ENCODE measurements at places on chromosomes 16 and 17. TPM values are rescaled to one million over a fixed set of nuclear protein-coding genes. Genes with fewer than 3 reads are reported as not detected.

CDH16 gene
- total RNA-seq, result not detected

KRT39 gene
- total RNA-seq, result not detected

ZNF750 gene
- total RNA-seq, result not detected

TBC1D3G gene
- not detected for total RNA-seq

MLST8 gene
- total RNA-seq, result 38.4 TPM

TNFRSF13B gene
- not detected for total RNA-seq

MEOX1 gene
- total RNA-seq, result 9.0 TPM

TP53TG3B gene
- total RNA-seq, result not detected

C16orf95 gene
- total RNA-seq, result 9.6 TPM

MYCBPAP gene
- 6.4 TPM for total RNA-seq

PIPOX gene
- total RNA-seq, result 1.8 TPM

SPATA22 gene
- total RNA-seq, result not detected

RTN4RL1 gene
- 0.61 TPM for total RNA-seq

CCL1 gene
- 9.5 TPM for total RNA-seq

NPIPA1 gene
- total RNA-seq, result 101 TPM

SCN4A gene
- total RNA-seq, result 0.02 TPM

OSGIN1 gene
- 0.84 TPM for total RNA-seq

All from T-helper 2 cell treated with Interferon-gamma antibody and Interleukin-4, amounts not matched to agents 100 ng/mL and 5 ng/mL, for 36 hours (primary cell).